Mammary microvascular endothelial cell (primary cell): ENCODE measurements at places on chromosomes 2 and 18. TPM values are rescaled to one million over a fixed set of nuclear protein-coding genes. Genes with fewer than 3 reads are reported as not detected.

Gene IL1RN
- not detected in 2 replicates for total RNA-seq

Gene FOXI3
- not detected in 2 replicates for total RNA-seq

Gene GNLY
- total RNA-seq = not detected in 2 replicates

Gene CAPN14
- total RNA-seq = not detected in 2 replicates

Gene SLC4A3
- total RNA-seq = not detected in 2 replicates

Gene TUBB6
- total RNA-seq = 1,268 and 1,389 TPM in 2 replicates

Gene FAM124B
- total RNA-seq = 21.3 and 22.1 TPM in 2 replicates

Gene HK2
- 4.0 and 4.8 TPM in 2 replicates for total RNA-seq

Gene C2orf78
- not detected in 2 replicates for total RNA-seq

Gene DAW1
- 0.20 and 0.25 TPM in 2 replicates for total RNA-seq

Gene FBXO36
- 2.3 and 2.6 TPM in 2 replicates for total RNA-seq

Gene RUFY4
- total RNA-seq = not detected in 2 replicates

Gene PFN4
- 0.69 TPM in 1 of 2 replicates, not detected in the other for total RNA-seq

Gene RETSAT
- 52.6 and 56.9 TPM in 2 replicates for total RNA-seq
